ENCODE measurements at places on chromosomes 2 and 18.

DNA sequence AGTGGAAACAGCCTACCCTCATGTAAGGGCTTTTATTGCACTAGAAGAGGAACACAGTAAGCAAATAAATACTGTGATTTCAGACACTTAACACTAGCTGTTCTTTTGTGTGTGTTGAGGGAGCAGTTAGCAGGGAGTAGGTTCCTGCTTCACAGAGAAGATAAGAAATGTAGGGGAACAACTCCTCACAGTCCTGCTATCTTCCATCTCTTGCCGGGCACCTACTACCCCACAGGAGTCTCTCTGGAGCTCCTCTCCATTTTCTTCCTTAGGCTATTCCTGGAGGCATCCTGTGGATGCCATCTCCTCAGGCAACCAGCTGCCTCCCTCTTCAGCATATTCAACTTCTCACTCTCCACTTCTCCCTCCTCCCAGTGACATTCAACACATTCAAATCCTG lies 145.0 kb downstream of the SRBD1 start:
- no peak for ATAC-seq

DNA sequence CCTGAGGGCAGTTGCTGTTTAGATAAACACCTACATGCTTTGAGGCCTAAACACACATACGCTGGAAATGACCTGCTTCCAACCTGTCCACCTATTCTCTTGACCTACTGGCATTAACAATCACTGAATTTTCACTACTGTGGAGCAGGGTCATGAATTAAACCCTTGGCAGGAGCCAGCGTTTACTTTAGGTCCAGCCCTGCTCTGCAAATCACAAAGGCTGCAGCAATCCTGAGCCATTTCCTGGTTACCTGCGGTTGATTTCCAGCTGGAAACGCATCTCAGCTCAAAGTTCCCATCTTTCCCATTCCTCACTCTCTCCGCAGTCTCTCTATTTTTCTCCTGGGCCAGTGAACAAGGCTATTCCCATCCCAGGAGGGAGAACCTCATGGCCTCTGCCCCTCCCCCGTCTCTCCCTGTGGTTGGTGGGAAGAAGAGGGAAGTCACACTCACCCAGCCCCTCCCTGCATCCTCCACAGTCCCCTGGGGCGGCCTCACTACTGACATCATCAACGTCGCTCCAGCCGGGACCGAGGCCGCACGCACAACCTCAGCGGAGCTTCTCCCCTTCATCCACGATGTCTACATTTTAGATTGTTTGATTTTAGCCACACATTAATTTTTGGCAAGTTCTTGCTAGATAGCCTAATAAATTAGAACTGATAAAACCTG lies 84.5 kb upstream of the SNTG2 start:
- ATAC-seq, result no peak

- ATAC-seq, result no peak
These were observed 10.3 kb upstream of the HOXD1 start for GRCh38 chr2:176178038-176178756.

- no peak for ATAC-seq
These were observed 448.9 kb upstream of the SLC14A2 start for GRCh38 chr18:45166341-45166835.

GRCh38 chr2:3706892-3707291 lies 3.5 kb downstream of the DCDC2C start:
- ATAC-seq, result no peak

- no peak for ATAC-seq
These were observed 148.9 kb upstream of the GULP1 start for GRCh38 chr2:188142636-188143295.

DNA sequence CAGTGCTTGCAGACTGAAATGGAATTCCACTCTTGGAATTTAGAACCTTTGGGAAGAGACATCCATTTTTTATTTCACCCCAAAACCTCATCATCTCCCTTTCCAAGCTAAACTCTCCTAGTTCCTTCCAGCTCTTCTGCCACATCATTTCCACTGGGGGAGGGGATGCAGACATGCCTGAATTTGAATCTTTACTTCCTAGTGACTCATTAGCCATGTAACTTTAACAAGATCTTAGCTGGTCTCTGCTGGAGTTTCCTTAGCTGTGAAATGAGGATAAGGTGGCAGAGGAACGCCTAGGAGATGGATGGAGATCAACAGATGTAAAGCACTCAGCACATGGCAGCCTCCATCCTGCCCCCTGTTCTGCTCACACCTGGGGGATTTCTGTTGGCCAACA lies 266.8 kb downstream of the EN1 start:
- no peak for ATAC-seq

GRCh38 chr2:201975434-201975833 lies 58.2 kb upstream of the FZD7 start:
- no peak for ATAC-seq

- no peak for ATAC-seq
These were observed 6.9 kb upstream of the ANXA4 start for GRCh38 chr2:69734854-69735544.

DNA sequence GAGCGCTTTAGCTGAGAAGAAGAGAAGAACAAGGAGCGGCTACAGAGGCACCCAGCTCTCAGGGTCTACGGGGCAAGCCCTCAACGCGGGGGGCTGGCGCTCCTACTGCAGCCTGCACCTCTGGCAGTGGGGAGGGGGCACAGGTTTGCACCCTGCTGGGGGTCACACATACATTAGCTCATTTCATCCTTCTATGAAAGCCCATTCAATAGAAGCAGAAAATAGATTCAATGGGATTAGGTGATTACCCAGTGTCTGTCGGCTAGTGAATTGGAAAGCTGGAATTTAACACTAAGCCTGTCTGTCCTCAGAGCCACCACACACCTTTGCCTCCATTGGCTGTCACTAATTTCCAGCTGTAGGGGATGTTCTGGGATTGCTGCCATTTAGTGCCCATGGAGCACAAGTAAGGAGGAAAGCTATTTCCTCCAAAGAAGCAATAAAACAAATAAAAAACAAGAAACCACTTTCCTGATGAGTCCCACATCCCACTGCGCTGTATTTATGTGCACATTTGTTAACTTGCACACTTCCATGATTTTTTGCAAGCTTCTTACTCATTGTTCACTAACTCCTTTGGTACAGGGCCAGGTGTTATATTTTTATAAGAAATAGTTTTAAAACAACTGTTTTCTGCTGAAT lies 319.6 kb upstream of the REV1 start:
- ATAC-seq, result no peak

DNA sequence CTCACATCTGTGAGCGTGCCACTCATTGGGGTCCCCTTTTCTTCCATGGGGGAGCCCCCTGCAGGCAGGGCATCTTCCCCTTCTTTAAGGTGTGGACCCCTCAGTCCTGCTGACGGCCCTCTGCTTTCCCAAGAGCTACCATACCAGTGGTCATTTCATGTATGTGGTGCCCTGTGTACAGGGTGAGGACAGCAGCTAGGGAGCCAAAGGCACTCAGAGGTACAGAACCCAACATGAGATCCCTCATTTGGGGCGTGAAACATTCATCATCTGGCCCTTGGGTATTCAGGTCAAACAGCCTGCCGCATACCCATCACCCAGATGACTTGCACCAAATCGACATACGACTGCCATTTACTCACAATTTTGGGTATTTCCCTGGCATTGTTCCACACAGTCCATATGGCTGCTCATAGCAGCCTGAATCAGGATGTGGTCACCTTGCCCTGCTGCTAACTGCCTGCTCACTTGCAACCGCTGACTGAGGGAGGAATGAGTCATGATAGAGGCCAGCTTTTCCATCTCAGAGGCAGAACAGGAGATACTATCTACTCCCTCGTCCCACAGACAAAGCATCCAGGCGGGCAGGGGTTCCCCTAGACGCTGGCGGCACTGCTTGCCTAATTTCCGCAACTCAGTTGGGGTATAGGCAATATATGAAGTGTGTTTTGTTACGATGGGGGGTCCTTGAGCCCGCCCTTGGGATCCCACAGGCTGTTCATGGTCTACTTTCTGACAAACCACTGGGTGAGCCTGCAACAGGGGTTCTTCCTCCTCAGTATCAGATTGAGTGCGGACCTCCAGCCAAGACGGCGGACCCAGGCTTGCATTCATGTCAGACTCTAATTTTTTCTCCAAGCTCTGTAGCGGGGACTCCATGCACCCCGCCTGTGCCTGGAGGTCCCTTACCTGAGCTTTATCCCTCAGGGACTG lies 228.6 kb downstream of the SATB2 start:
- ATAC-seq, result peak; percentile 90

DNA sequence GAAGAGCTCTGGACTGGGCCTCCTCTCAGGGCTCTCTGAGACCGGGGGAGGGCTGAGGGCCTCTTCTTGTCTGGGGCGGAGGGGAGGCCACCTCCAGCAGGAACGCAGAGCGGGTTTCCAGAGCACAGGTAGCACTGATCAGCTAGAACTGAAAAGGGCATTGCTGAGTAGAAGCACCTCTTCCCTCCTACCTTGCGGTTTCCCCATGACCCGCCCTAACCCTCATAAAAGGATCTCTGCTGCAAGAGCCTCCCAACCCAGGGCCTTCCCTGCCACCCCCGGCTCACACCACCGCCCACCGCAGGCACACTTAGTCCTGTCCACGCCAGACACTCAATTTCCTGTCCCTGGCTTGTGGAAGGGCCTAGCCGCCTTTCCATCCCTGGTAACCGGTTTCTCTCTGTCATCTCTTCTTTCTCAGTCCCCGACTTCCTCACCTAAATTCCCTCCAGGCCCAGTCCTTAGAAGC lies 966 bp downstream of the ADCY3 start:
- peak; percentile 37 for ATAC-seq

DNA sequence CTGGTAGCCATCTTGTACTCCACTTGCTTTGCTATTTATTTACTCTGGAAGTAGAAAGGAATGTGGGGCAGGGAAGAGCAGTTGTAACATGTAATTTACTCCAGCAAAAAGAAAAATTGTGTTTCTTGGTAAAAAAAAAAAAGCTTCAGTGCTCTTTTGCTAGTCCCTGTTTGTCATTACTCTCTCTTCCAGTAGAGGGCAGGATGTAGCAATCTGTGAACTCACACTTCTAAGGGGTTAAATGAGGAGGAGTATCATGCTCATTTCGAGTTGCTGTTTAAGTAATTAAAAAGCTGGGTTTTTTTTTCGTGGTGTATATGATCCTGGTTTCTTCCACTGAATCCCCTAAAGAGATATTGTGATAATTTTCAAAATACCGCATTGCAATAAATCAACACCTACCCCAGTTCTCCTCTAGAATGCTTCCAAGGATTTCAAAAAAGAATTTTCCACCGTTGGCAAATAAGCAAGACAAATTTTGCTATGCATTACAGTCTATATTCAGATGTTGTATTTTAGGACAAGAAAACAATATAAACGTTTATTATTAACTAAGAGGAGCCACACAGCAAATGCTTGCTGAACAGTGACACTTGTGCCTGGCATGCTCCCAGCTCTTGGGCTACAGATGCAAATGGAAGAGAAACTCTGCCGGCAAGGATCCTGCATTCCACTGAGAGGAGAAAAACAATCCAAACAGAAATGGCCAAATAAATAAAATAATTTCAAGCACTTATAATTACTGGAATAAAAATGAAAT lies 261.6 kb downstream of the ASXL3 start:
- no peak for ATAC-seq

DNA sequence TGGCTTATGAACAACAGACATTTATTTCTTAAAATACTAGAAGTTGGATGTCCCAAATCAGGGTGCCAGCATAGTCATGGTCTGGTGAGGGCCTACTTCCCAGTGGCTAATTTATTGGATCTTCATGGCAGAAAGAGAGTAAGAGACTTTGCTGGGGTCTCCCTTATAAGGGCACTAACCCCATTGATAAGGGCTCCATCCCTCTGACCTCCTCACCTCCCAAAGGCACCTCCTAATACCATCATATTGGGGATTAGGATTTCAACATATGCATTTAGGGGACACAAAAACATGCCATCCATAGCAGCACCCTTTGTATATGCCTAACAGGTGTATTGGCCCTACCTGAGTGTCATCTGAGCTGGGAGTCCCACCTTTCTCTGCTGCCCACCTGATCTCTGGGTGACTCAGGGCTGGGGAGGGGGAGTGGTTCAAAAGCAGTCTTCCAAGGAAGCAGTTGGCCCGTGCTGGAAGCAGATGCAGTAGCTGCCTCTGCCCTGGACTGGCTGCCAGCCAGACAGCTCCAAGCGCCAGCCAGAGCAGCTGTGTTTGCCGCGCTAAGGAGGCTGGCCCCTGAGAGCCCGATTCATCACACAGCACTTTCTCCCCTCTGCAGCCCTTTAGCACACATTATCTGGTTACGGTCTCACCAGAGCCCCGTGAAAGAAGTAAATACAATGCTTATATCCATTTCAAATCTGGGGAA lies 84.6 kb downstream of the SMAD7 start:
- no peak for ATAC-seq

Data from activated CD4-positive, CD25-positive, alpha-beta regulatory T cell treated with anti-CD3 and anti-CD28 coated beads, Interleukin-2, amount 50 U/mL, for 24 hours (primary cell).